Activated T-helper 1 cell treated with anti-CD3 and anti-CD28 coated beads, Interleukin-12 subunit alpha, Interleukin-12 subunit beta, Interleukin-2, Interleukin-4 antibody, amounts not matched to agents 30 ng/mL and 10 ng/mL and 1 ng/mL, durations not matched to agents 14 hours and 24 hours and 36 hours (primary cell): ENCODE measurements at places on chromosomes 7 and 10. TPM values are rescaled to one million over a fixed set of nuclear protein-coding genes. Genes with fewer than 3 reads are reported as not detected.

The GNGT1 gene
- total RNA-seq = not detected in 2 replicates

The FZD8 gene
- 0.41 and 0.56 TPM in 2 replicates for total RNA-seq

The TFEC gene
- not detected in 2 replicates for total RNA-seq

The PAPOLB gene
- not detected in 2 replicates for total RNA-seq

The RBP3 gene
- not detected in 2 replicates for total RNA-seq

The LRRC17 gene
- total RNA-seq = 0.17 TPM in 1 of 2 replicates, not detected in the other

The SPDYE8 gene
- total RNA-seq = not detected in 2 replicates
